Motor neuron (in vitro differentiated cells): ENCODE measurements at places on chromosomes 16 and 17.

GRCh38 chr16:54191592-54191991 is 95.0 kb downstream of the IRX3 start:
- no peak for ATAC-seq

DNA sequence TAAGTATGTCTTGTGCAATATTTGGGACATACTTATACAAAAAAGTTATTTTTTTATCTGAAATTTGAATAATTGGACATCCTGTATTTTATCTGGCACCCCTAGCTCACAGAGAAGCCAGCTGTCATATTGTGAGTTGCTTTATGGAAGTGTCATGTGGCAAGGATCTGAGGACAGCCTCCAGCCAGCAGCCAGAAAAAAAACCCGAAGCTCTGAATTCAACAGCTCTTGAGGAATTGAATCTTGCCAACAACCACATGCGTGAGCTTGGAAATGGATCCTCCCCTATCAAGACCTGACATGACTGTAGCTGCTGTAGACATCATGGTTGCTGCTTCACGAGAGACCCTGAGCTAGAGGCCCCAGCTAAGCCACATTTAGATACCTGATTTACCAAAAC is 187.2 kb upstream of the SHISA6 start:
- ATAC-seq = no peak

DNA sequence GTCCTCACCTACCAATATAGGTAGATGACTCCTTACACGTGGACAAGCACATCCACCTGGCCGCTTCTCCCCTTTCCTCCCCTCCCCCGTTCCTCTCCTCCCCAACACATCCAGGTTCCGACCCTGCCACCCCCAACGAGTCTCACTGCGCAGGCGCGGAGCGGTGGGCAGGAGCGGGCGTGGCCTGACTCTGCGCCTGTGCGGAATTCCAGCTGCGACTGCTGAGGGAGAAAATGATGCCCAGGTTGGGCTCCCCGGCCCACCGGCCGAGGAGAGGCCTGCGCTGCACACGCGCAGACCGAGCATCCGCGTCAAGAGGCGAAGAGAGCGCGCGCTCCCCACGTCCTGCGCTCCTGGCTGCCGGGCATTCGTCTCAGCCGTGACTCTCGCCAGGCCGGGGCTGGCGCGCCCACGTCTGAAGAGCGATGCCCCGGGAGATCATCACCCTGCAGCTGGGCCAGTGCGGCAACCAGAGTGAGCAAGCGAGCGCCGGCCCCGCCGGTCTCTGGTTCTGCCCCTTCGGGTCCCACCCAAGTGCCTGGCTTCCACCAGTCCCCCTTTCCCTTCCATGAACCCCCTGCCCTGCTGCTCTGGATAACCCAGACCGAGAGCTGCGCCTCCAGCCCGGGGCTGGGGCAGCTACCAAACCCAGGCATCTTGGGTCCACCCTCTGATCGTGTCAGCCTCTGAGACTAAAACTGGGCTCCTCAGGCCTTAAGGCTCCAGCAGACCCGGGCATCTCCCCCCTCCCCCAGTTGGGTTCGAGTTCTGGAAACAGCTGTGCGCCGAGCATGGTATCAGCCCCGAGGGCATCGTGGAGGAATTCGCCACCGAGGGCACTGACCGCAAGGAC is at the start of gene TUBG2:
TUBG2 (plus strand) TSS at position 206 of the 853 bp plus-strand sequence; CDS start at position 426, 220 bp downstream.
- peak; percentile 97 for ATAC-seq

DNA sequence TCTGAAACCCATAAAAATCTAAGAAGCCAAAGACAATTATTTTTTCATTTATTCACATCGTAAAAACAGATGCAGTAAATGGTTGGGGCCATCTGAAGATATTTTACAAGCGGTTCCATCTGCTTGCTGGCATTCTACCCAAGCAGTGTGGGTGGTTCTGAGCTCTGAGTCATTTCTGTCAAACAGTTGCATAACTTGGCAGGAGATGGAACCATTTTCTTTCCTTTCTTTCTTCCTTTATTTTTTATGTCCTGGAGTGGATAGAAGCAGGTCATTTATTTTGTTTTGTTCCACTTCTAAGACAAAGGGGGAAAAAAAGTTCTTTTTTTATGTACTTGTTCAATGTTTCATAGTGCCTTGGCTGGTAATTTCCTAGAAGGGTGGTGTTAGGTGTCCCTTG is 1151.9 kb upstream of the GOT2 start:
- ATAC-seq = no peak

- no peak for ATAC-seq
Observed at GRCh38 chr16:47904691-47905090, 251.1 kb downstream of the ABCC12 start.

GRCh38 chr17:43410557-43411368 is 12.0 kb downstream of the ARL4D start:
- peak; percentile 88 for ATAC-seq

DNA sequence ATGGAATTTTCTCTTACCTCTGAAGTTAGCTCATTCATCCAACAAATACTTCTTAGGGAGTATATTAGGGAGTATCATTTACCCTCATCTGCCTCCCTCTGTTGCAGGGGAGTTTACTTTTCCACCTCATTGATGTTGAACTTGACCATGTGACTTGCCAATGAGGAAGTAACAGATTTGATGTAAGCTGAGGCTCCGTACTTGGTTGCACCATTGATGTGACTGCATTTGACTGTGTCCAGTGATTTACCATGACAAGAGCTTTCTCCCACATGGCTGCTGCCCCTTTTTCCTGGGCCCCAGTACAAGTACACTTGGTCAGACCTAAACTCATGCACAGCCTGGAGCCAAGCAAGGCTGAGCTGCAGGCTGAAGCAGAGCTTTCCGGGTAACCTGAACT is 81.6 kb upstream of the HS3ST2 start:
- ATAC-seq = peak; percentile 78

GRCh38 chr16:89343501-89344457 is 126.3 kb downstream of the ZNF778 start:
- peak; percentile 65 for ATAC-seq

DNA sequence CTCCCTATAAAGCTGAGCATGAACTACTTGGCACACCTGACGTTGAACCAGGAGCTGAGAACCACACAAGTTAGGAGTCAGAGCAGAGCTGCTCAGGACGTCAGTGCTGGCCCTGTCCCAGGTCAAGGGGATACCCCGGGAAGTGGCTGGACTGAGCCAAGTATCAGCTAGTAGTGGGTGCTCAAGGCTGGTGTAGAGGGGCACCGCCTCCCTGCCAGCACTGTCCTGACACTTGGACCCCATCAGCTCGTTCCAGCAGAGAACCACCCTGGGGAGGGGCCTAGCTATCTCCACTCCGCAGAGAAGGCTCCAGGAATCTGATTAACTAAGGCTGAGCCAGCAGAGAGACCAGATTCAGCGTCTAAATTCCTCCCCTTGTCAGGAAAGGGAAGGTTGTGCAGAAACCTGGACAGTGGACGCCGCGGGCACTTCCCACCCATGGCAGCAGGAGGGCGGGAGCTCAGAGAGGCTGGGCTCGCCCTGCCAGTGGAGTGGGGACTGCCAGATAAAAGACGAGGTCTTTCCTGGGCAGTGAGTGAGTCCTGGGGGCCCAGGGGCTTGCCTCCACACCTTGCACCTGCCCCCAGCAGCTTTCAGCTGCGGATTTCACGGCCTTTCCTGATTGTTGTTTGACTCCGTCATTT is 21.0 kb downstream of the C16orf90 start:
- ATAC-seq = no peak

DNA sequence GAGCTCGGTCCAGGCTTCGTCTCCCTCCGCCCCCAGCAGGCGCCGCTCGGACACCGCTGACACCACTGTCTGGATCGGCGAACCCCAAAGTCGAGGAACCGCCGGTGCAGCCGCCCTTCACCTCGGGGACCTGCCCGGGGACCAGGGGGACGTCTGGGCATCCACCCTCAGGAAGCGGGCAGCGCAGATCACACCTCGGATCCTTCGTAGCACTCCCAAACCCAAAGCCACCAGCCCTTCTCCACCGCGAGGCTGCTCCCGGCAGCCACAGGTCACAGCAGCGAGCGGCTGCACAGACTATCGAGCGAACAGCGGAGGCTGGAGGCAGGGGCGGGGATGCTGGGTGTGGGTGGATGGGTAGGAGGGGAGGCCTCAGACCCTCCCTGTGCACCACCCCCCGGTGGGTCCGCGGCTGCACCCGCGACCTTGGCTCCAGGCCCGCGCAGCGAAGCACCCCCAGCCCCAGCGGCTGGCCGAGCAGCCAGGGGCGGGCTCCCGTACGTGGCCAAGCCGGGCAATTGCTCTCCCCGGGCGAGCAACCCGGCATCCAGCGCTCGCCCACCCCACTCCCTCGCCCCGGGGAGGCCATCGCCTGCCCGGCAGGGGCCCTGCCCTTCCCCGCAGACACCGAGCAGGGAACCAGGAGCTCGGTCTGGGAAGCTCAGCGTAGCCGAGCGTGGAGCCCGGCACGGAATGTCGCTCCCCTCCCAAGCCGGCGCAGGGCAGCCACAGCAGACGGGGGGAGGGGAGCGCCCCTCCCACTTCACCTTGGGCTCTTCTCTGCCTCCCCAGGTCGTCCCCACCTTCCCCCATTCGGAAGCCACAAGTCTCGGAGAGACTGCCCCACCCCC is 1.0 kb downstream of the SDK2 start:
- ATAC-seq = peak; percentile 52

DNA sequence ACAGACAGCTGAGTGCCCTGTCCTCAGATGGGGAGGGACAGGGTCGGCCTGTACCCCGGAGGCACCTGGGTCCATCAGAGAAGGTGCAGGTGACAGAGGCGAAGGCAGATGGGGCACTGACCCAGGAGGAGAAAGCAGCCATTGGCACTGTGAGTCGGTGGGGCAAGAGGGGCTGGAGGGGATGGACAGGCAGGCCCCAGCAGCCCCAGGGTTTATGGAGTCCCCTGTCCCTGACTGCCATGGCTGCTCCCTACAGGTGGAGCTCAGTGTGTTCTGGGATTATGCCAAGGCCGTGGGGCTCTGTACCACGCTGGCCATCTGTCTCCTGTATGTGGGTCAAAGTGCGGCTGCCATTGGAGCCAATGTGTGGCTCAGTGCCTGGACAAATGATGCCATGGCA is 32.1 kb downstream of the ANKRD40 start:
- no peak for ATAC-seq

GRCh38 chr17:78031435-78031834 is 72.9 kb downstream of the TNRC6C start:
- no peak for ATAC-seq

DNA sequence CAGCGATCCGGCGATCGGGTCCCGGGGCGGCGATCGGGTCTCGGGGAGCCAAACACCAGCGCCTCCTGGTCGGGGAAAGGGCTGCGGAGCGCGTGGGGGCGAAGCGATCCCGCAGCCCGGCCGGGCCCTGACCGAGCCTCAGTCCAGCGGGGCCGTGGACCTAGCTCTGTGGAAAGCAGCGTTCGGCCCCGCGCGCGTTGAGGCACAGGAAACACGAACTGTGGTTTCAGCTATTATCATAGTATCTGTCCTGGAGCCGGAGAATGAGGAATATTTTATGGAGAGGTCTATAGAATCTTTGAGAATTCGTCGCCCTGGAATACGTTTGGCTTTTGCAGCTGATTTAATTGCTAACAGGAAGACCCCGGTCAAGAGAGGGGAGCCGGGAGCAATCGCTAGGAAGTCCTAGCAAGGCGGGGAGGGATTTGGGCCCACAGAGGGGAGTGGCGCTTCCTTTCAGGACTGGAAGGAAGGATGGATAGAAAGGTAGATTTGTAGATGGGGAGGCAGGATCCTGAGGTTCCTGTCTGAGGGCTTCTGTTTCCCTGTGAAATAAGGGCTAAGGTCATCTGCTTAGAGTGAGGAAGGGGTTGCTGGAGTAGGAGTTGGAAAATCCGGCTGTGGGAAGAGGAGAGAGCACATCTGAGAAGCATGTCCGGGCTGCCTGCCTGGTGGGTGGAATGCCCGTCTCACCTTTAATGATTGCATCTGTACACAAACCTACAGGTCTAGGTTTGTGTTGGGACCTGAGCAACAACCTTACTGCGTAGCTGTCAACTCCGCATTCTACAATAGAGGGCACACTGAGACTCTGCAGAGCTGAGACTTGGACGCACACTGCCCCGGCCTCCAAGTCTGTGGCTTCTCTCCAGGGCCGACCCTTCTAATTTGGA is 770 bp downstream of the CCNF start:
- peak; percentile 14 for ATAC-seq

- ATAC-seq = no peak
Observed at GRCh38 chr17:20173091-20173490, 163.9 kb downstream of the SPECC1 start.

GRCh38 chr17:77645072-77646045 is 313.1 kb upstream of the TNRC6C start:
- ATAC-seq = peak; percentile 36

- no peak for ATAC-seq
Observed at GRCh38 chr17:68127914-68128313, 92.4 kb downstream of the KPNA2 start.

GRCh38 chr16:75462806-75463205 is 1.7 kb downstream of the TMEM170A start:
- no peak for ATAC-seq

- no peak for ATAC-seq
Observed at GRCh38 chr17:6196355-6196754, 126.2 kb downstream of the WSCD1 start.

- ATAC-seq = no peak
Observed at GRCh38 chr16:20326321-20326720, 992 bp downstream of the GP2 start.

DNA sequence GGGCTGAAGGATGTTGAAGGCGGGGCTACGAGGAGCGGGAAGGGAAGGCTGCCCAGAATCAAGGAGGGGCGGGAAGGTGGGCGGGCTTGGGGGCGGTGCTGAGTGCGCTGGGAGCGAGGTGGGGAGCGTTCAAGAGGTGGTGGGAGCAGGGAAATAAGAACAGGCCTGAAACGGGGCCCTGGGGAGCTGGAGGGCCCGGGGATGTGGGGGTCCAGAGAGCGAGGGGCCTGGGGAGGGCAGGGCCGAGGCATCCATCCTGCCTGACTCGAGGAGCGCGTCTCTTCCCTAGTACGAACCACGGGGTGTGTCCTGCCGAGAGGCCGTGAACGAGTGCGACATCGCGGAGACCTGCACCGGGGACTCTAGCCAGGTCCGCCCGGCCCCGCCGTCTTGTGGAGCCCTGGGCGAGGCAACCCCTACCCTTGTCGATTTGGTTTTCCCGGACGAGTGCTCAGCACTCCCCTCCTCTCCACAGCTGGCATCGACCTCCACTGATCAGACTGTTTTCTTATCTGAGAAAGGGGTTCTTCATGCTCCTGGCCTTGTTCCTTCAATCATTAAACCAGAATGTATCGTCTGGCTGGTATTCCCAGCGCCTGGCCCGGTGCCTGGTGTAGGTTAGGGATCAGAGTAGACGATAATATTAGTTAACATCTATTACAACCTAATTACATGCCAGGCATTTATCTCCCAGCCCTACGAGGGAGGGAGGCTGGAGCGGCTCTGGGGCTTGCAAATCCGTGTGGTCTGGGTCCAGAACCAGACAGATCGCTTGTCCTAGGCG is 17.2 kb downstream of the ADAM11 start:
- no peak for ATAC-seq
